Frontal cortex (tissue), 4 donors: ENCODE measurements at places on chromosomes 16 and 17. TPM values are rescaled to one million over a fixed set of nuclear protein-coding genes. Genes with fewer than 3 reads are reported as not detected.
A peak's percentile ranks its signal among the peaks of the same experiment; 100 is the strongest.

DNA sequence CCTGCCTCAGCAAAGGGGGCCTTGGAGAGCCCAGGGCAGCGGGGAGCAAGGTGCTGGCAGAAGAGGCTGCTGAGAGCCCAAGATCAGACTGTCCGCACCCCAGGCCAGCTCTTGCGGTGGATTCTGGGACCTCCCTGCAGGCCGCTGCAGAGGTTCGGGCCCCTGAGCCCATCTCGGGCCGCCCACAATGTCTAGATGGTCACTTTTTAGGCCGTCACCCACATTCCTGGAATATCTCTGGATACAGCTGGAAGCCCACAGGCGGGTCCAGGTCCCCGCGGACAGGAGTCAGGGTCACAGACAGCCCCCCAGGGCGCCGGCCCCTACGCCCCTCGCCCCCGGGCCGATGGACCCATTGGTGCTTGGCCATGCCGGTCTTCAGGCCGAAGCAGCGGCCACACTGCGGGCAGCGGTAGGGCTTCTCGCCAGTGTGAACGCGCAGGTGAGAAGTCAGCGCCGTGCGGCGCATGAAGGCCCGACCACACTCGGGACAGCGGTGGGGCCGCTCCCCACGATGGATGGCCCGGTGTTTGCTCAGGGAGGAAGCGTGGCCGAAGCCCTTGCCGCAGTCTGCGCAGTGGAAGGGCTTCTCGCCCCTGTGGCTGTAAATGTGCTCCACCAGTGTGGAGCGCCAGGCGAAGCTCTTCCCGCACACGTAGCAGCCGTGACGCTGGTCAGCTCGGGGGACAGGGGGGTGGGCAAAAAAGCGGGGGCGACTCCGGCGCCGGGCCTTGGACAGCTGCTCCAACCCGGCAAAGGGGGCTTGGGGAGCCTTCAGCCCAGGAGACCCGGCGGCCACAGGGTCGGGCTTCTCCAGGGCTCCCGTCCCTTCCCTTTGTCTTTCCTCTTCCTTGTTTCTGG, 2.1 kb downstream of the ZNF747 start:
- no peak for DNase-seq

- DNase-seq: no peak
Observed at GRCh38 chr17:21190078-21190477, 23.9 kb downstream of the TMEM11 start.

GRCh38 chr16:21663889-21664647, at the start of gene OTOA:
TSS of gene OTOA (plus strand) at chr16:21663968. CDS start at chr16:21678515, 14,547 bp downstream.
- no peak for DNase-seq

GRCh38 chr16:22675745-22676540, 138.0 kb upstream of the HS3ST2 start:
- DNase-seq: no peak

GRCh38 chr17:17380145-17380925, 77.2 kb downstream of the NT5M start:
- no peak for DNase-seq

- DNase-seq: no peak
Observed at GRCh38 chr17:7846765-7847661, 7.9 kb upstream of the TMEM88 start.

DNA sequence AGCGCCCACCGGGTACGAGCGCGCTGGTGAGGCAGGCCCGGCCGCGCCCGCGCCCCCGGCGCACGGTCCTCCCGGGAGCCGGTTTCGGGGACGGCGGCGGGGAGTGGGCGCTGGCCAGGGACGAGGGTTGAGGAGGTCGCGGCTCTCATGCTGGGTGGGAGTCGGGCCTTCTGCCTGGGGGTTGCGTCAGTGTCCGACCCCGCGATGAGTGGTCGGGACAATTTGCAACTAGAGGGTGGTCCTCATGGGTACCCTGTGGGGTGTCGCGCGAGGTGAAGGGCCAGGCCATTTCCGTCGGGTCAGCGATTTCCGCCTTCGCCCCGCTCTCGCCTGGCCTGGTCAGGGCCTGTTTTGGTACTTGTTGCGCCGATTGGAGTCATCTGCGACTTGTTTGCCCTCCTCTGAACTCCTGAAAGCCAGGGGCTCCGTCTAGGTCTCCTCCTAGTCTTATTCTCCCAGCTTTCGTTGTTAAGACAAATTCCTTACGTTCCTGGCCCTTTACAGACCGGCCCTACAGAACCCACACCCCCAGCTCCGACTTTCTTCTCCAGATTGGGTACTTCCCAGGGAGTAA, 14.9 kb downstream of the NAA60 start:
- no peak for DNase-seq

DNA sequence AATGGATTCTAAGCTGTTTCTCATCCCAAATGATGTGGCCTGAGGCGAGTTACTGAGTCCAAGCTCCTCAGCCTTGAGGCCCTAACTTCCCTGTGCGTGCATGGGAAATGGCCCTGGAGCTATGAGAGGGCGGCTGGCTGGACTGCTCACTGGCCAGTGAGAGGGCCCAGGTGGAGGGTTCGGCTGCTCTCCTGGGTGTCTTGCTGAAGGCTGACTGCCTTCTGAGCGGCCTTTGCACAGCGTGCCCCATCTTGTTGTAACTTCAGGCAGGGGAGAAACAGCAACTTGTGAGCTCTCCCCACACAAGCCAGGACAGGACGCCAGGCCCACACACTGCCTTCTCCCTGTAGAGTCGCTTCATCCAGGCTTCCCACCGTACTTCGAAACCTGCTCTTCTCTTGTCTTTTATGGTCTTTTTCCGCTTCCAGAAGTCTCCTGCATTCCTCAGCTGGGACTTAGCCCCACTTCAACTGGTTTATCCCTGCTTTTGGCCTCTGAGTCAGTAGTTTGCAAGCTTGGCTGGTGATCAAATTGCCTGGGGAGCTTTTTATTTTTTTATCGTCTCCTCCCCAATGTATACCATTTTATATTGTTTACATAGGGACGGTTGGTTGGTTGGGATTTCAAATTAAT, 13.3 kb downstream of the CDH3 start:
- DNase-seq: no peak

- no peak for DNase-seq
Observed at GRCh38 chr17:64500862-64501765, 4.3 kb upstream of the POLG2 start.

DNA sequence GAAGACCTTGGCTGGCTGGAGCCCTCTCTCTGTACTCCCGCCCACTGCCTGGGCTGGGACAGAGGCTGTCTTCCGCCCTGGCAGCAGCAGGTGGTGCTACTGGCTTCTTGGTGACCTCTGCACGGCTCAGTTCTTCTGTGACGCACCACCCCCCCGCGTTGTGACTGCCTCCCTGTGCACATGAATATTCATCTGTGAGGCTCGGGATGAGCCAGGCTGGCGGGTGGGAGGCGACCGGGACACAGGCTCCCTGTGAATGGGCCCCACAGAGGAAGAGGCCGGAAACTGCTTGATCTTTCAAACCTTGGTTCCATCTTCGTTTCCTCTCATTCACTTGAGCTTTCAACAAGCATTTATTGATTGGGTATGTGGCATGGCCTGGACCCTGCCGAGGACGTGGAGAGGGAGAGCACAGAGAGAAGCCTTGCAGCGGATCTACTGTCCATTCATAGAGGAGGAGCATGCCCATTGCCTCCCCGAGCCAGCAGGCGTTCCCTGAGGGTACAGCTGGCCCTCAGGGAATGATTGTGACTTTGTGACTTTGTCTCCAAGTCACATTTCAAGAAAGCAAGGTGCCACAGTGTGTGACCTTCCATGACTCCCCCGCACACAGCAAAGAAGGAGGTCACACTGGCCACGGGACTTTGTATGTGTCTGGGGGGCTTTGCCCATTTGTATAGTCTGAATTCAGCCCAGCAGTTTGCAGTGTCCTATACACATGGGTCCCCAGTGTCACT, 45.0 kb downstream of the B9D1 start:
- peak; percentile 82 for DNase-seq

DNA sequence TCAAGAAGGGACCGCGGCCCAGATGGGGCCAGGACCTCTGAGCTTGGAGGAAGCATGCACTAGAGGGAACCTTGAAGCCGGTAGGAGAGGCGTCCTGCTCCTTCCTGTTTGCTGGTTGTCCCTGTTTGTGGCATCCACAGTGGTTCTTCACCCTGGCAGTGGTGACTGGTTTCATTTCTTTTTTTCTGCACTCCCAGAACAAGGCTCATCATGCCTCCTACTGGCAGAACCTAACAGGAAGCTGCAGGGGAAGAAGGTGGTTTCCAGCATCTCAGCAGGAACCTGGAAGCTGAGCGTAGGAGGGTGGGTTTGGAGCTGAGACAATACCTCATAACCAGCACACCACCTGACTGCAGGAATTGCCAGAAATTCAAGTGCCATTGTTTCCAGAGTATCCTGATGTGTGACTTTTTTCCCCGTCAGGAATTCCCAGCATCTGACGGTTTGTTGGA, 5.8 kb downstream of the TMEM231 start:
- DNase-seq: peak; percentile 51

DNA sequence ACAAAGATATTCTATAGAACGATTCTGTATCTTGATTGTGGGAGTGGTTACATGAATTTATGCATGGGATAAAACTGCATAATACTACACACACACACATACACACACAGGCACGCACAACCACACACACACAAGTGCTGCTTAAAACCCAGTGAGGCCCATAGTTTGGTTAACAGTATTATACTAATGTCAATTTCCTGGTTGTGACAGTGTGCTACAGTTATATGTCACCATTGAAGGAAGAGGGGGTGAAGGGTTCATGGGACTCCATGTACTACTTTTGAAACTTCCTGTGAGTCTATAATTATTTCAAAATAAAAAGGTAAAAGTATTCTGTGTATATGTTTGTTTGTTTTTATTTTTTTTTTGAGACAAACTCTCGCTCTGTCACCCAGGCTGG, 8.1 kb downstream of the ZC3H7A start:
- DNase-seq: no peak

DNA sequence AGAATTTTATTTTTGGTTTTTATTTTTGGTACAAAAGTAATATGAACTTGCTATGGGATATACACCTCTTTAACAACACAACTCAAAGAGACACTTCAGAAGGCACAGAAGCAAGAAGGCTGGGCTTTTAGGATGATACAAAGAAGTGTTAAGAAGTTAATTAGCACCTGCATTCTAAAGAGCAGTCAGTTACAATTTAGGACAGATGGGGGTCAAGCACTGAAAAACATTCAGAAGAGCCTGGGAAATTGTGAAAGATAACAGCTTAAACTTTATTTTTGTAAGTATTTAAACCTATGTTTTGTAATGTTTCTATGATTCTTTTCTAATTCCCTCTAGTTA, 163.5 kb downstream of the CDH8 start:
- no peak for DNase-seq

GRCh38 chr17:1227365-1227764, 42.9 kb upstream of the BHLHA9 start:
- no peak for DNase-seq

DNA sequence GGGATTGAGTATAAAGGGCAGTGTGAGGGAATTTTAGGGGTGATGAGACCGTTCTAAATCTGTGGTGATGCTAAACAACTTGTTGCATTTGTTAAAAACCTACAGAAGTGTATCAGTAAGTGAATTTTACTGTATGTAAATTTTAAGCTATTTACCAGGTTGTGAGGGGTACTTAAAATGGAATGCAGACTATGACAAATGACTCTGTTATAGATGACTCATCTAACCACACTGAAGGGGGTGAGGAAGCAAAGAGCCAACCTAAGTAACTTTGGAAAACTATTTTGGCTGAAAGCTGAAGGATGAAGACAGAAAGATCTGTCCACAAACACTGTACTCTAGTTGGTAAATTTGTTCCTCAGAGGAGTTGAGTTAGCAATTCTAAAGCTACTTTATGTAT, 5.3 kb upstream of the MKS1 start:
- no peak for DNase-seq

GRCh38 chr16:84508502-84508901, 4.0 kb upstream of the MEAK7 start:
- no peak for DNase-seq

- DNase-seq: peak; percentile 43
Observed at GRCh38 chr16:1823821-1824220, 2.8 kb downstream of the HAGH start.

DNA sequence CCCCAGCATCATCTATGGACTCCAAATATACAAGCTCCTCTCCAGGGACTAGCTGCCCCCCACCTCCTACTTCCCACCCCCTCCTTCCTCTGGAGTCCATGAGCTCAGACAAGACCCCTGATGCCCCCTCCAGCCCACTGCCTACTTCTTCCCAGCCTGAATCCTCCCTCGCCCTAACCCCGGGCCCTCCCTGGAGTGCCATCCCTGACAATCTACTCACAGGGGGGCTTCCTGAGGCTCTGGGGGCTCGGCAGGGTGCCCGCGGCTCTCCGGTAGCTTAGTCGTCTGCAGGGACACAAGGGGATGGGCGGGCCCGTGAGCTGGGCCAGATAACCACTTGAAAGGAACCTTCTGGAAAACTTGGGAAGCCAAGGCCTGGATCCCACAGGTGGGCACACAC, 15.1 kb downstream of the MPP3 start:
- DNase-seq: no peak

GRCh38 chr16:4962716-4963115, 4.6 kb downstream of the SEC14L5 start:
- peak; percentile 67 for DNase-seq

GRCh38 chr17:35841505-35841904, 27.2 kb downstream of the HEATR9 start:
- DNase-seq: no peak

DNA sequence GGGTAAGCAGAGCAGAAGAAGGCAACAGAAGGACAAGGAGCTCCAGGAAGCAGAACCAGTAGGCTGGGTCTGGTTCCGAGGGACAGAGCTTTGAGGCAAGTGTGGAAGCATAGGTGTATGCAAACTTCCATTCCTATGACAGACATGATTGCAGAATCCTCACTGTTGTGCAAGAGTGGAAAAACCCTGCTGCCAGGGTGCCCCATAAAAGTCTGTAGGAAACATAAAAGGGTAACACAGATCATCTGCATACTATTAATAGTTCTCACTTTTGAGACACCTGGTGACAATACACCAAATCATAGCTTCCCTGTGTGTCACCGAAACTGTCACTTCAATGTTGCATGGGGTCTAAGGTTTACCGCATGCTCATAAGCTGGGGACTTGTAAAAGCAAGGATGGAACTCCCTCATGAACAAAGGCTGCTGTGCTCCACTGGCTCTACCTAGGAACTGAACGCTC, 39.7 kb downstream of the ARHGAP17 start:
- DNase-seq: no peak

DNA sequence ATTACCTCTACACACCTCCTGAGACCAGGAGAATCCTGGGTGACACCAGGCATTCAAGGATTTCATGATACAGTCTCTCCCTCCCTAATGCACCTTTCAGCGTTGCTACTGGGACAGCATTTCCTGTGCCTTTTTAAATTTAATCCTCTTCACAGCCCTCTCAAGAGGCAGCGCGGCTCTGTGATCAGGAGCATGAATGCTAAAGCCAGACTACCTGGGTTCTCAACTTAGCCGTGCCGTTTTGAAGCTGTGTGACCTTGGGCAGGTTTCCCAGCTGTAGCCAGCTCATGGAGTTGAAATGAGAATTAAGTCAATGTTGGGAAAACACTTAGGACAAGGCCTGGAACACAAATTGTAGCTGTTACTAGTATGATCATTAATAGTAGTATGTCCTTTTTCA, 191.8 kb downstream of the XYLT1 start:
- no peak for DNase-seq

BRIP1 gene
- total RNA-seq: 6.5 TPM

HBQ1 gene
- total RNA-seq: 6.9 TPM

KRTAP4-3 gene
- total RNA-seq: not detected

NRN1L gene
- total RNA-seq: not detected

HS3ST3A1 gene
- 0.41 TPM for total RNA-seq

DDX5 gene
- total RNA-seq: 416 TPM
